ENCODE measurements at places on chromosomes 3 and 15.

- DNase-seq = no peak
Observed at GRCh38 chr3:17014709-17015108, 130.0 kb downstream of the PLCL2 start.

DNA sequence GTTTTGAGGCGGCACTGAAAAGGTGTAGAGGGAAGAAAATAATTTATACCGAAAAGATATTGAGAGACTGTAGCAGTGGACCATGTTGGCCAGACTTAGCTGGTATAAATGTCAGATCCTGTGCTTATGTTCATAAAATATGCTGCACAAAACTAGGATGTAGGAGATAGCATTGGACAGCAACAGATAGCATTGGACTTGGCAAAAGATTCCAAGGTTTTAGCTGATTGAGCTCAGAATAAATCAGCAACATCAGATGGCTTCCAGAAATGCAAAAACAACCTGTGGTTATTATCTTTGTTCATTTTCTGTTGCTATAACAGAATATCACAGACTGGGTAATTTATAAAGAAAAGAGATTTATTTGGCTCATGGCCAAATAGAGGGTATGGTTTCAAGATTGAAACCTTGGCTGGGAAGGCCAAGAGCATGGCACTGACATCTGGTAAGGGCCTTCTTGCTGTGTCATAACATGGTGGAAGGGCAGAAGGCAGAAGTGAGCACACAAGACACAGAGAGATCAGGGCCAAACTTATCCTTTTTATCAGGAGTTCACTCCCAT lies 34.7 kb downstream of the SLC28A1 start:
- no peak for DNase-seq

- peak; percentile 41 for DNase-seq
Observed at GRCh38 chr15:38758043-38758442, 193.4 kb upstream of the RASGRP1 start.

DNA sequence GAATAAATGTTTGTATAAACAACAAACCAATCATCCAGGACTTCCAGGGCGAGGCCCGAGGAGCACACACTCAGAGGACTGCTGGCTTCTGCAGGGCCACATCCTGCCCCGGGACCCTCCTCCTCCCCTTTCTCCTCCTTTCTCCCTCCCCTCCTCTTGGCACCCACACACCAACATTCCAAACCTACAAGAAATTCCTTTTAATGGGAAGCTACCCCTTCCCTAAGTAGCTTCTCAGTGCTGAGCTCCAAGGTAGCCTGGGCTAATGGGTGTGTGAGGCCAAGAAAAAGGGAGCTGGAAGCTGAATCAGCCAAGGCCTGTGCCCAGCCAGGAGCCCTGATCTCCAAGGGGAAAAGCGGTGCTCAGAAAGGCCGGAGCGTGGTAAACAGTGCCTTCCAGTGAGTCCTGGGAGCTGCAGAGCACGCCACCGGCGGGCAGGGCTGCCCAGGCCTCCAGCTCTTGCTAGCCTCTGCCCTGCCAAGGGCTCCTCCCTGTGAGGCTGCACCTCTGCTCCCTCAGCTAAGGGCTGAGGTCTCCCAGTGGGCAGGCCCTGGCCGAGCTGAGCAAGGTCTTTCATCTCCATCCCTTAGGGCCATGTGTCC lies 3.9 kb downstream of the ITIH3 start:
- no peak for DNase-seq

DNA sequence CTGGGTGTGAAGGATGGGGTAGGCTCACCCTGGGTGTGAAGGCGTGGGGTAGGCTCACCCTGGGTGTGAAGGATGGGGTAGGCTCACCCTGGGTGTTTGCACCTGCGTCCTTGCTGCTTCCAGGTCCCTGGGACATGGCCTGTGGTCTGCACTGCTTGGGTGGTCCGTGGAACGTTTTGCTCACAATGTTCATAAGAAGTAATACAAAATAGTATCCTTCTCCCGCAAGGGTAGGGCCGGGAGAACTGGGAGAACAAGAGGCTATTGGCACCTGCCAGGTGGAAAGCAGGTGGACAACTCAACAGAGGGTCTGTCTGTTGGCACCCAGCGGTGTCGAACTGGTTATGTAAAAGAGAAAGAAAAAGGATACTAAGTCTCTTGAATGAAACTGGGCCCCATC lies 17.0 kb upstream of the PCSK6 start:
- DNase-seq = no peak

GRCh38 chr3:120437559-120437958 lies 13.2 kb downstream of the FSTL1 start:
- DNase-seq = no peak

DNA sequence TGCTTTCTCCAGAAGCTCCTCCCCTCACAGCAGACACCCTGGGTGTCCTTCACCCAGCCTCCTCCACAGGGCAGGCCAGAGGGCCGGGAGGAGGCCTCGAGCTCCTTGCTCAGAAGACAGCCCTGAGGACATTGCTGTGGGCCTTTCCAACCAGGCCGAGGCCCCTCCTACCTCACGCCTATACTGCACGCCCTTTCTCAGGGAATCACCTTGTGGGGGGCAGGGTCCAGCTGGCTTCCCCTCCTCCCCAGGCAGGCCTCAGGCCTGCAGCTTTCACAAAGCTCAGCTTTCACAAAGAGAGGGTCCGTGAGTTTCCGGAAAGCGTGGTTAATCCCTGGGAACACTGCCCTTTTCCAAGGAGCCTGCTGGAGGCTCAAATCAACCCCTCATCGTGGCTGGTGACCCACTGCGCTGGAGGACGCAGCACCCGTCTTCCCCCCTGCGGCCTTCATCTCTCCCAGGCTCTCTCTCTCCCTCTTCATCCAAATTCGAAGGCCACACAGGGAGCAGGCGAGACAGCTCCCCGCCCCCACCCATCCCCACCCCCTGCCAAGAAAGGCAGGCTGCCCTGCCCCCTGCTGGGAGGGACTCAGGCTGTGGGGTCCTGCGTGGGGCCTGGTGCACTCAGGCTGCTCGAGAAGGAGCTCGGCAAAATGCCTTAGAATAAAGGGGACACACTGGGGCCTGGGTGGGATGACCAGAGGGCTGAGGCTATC lies 79.4 kb downstream of the OCA2 start:
- DNase-seq = no peak

DNA sequence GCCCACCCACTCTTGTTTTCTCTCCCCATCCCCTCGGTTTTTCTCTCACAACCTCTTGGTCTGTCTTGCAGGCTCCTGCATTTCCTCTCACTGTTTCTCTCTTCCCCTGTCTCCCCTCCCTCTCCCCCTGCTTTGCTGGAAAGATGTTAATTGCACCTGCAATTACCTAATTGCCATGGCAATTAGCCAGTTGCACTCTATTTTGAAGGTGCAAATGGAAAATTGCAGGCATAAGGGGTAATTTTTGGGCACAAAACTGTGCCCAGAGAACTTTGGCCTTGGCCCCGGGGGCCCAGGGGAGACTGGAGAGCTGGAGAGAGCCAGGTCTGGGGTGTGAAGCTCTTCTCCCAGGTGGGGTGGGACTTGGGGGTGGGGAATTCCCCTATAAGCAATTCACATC lies 164.5 kb upstream of the TLE3 start:
- no peak for DNase-seq
